ENCODE measurements at places on chromosomes 1 and 21. TPM values are rescaled to one million over a fixed set of nuclear protein-coding genes. Genes with fewer than 3 reads are reported as not detected.

OR6N1 gene
- not detected for total RNA-seq

IL23R gene
- not detected for total RNA-seq

HEYL gene
- 1.00 TPM for total RNA-seq

TTLL10 gene
- total RNA-seq: not detected

ITGB2 gene
- total RNA-seq: not detected

CD5L gene
- total RNA-seq: not detected

AMY2A gene
- not detected for total RNA-seq

YY1AP1 gene
- total RNA-seq: 77.1 TPM

BGLAP gene
- total RNA-seq: not detected

MRPS21 gene
- total RNA-seq: 54.9 TPM

PTPRC gene
- not detected for total RNA-seq

APCS gene
- total RNA-seq: not detected

SH2D5 gene
- 0.59 TPM for total RNA-seq

SPATA46 gene
- not detected for total RNA-seq

All from cardiac ventricle fibroblast (primary cell).